ENCODE measurements at places on chromosomes 16 and 17.

GRCh38 chr17:60075981-60076380, 2.7 kb downstream of the HEATR6 start:
- DNase-seq, result no peak

DNA sequence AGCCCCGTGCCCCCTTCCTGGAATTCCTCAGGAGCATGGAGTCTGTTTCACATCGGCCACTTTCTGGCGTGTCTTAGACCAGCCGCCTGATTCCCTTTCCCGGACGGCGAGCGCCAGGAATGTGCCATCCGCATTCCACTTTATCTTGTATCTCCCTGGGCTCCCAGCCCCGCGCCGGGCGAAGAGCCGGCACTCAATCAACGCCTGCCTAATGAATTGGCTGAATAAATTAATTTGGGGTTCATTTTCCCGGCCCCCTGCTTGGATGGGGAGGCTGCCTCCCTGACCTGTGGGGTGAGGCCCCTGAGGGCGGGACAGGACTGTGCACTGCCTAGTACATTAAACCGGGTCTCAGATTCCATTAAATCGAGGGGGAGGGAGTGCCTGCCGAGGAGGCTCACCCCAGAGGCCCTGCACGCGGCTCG, 282.3 kb upstream of the TNRC6C start:
- DNase-seq, result no peak

DNA sequence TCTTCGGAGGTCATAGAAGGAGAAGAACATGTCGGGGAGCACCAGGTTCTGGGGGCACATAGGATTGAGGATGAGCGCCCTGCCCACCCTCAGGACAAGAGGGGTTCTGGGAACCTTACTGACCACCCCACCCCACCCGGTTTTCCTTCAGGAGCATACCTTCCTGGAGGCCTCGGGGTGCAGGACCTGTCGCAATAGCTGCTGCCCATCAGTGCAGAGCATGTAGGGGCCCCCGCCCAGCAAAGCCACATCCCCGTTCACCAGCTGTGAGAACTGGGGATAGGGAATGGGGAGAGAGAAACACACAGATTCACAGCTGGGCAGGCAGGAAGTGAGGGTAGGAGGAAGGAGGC, 2.1 kb downstream of the ESRP2 start:
- no peak for DNase-seq

GRCh38 chr17:83144421-83145357, 65.3 kb downstream of the METRNL start:
- DNase-seq, result no peak

GRCh38 chr17:6075050-6075449, 4.9 kb downstream of the WSCD1 start:
- no peak for DNase-seq

DNA sequence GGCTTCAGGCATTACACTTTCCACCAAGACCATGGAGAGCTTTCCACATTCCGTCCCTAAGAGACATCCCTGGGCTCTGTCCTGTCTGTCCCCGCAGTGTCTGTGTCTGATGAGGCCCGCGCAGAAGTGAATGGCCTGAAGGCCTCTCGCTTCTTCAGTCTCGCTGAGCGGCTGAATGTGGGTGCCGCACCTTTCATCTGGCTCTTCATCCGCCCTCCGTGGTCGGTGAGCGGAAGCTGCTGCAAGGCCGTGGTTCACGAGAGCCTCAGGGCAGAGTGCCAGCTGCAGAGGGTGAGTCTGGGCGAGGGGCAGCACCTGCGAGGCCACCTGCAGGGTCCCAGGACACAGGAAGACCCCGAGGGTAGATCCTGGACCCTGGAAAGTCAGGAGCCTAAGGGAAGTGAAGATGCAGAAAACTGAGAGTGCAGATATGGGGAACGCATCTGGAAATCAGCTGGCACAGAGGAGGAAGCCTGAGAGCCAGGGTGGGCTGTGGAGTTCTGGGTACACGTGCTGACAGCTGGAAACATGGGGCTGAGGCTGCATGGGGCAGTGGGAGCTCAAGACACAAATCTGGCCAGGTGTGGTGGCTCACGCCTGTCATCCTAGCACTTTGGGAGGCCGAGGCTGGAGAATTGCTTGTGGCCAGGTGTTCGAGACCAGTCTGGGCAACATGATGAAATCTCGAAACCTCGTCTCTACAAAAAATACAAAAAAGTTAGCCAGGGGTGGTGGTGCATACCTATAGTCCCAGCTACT, 8.0 kb downstream of the CCNF start:
- DNase-seq, result no peak

DNA sequence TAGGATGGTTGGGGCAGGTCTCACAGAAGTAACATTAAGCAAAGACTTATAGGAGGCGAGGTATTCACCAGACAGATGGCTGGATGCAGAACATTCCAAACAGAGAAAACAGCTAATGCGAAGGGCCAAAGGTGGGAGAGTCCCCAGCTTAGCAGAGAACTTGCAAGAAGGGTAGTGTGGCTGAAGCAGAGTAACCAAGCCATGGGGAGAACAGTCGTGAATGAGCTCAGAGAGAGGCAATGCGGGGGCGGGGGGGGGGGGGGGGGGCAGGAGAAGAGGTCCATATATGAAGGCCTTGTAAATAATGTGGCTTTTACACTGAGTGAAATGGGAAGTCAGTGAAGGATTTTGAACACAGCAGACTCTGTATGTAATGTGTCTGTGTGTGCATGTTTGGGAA, 81.3 kb downstream of the SMG6 start:
- no peak for DNase-seq

- no peak for DNase-seq
Measured at GRCh38 chr17:62995377-62995885, 29.4 kb downstream of the TANC2 start.

DNA sequence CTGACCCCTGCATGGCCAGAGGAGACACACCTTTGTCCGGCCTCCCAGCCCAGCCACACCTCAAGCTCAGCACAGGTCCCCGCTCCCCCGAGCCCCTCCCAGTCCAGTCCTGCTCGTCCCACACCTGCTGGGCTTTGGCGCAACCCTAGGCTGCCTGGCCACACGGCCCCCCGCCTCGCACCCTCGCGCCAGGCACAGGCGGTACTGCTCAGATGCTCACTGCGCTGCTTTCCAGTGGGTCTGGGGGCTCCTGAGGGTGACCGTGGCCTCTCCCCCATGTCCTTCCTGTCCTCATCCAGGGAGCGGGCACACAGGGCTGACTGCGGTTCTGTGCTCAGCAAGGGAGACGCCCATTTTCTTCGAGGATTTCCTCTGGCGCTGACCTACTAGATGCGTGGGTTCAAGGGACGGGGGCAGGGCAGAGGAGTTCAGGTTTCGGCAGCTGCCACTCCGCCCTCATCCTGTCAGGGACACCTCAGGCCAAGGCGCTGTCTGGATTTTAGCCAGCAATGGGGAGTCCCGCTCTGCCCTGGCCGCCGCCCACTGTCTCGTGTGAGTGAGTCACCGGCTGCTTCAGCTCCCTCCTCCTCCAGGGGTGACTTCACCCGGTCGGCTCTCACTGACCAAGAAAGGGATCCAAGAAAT, 118.0 kb upstream of the ZNF469 start:
- no peak for DNase-seq

- no peak for DNase-seq
Measured at GRCh38 chr17:1390432-1391367, 9.3 kb downstream of the YWHAE start.

GRCh38 chr16:86010680-86011141, 111.7 kb downstream of the IRF8 start:
- DNase-seq, result no peak

- DNase-seq, result no peak
Measured at GRCh38 chr17:59149841-59150511, 5.0 kb downstream of the SKA2 start.

GRCh38 chr17:76725580-76726230, 701 bp downstream of the JMJD6 start:
- DNase-seq, result no peak

- no peak for DNase-seq
Measured at GRCh38 chr17:52673791-52674190, 515.3 kb upstream of the CA10 start.

DNA sequence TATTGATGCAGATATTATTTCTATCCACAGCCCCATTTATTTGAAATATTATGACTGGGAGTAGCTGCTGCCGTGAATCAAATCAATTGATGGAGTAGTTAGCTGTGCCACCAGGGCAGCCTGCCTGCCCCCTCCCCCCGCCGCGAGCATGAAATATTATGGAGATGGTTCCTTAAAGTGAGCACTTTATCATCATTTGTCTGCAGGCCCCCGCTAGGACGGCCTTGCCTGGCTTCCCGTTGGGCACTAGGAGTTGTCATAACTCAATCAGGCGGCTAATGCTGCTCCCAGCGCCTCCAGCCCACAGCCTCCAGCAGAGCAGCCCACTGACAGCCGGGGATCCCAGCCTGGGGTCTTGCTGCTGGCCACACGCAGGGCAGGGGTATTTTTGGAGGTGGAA, 173.9 kb downstream of the SALL1 start:
- DNase-seq, result no peak

DNA sequence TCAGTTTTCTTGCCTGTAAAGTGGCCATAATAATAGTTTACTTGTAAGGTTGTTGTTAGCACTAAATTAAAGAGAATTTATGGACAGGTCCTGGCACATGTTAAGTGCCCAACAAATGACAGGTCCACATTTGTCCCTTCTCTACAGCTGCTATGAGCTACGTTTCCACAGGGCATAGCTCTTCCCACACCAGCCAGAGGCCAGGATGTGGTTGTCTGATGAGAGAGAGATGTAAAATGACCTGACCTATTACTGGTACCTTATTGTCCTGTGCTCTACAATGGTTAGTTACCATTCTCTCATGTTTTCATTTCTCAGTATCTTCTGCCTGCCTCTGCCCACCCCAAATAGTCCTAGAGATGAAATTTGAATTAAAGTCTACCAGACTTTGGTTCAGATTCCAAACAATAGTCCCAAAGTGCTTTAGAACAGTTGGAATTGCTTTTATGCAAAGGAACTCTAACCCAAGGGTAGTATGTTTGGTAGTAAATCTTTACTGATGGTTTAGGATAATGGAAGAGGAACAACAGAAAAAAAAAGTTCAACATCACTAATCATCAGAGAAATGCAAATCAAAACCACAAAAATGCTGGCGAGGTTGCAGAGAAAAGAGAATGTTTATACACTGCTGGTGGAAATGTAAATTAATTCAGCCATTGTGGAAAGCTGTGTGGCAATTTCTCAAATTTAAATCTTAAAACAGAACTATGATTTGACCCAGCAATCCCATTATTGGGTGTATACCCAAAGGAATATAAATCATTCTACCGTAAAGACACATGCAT, 57.1 kb upstream of the ANKFN1 start:
- DNase-seq, result no peak

- DNase-seq, result no peak
Measured at GRCh38 chr17:49549311-49549605, 26.4 kb upstream of the NXPH3 start.

GRCh38 chr17:4043862-4044261, 79.6 kb upstream of the ATP2A3 start:
- no peak for DNase-seq

GRCh38 chr16:49419006-49419405, 45.4 kb downstream of the C16orf78 start:
- DNase-seq, result no peak

- no peak for DNase-seq
Measured at GRCh38 chr16:79691007-79691406, 90.5 kb upstream of the MAF start.

- DNase-seq, result no peak
Measured at GRCh38 chr17:57985675-57985974, 2.4 kb downstream of the VEZF1 start.

GRCh38 chr16:79339863-79340262, 260.7 kb downstream of the MAF start:
- no peak for DNase-seq

- DNase-seq, result no peak
Measured at GRCh38 chr16:23365602-23366240, 63.6 kb downstream of the SCNN1B start.

DNA sequence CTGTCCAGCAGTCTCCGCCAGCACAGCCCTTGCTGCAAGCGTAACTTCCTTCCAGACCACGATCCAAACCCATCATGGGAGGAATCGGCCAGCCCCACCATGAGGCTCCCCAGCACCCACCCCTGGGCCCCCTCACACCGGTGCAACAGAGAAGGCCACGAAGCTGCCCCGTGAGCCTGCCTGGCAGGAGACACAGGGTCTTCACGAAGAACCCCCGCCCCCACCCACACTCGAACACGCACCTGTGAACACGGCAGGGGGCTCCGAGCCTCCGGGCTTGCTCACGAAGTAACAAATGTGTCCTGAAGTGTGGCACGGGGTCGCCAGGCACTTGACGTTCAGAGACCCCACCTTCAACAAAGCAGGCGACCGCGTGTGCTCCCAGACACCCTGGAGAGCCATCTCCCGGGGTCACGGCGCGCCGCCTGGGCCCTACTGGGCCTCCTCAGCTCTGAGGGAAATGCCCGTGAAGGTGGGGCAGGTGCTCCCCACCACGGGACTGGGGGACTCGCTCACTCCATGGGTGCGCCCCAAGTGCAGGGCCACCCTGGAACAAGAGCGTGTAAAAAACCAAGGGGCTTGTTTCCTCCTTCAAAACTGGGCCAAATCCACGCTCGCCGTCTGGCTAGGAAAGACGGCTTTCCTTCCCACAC, 7.6 kb downstream of the HAGH start:
- no peak for DNase-seq

GRCh38 chr16:47230296-47230695, 86.6 kb upstream of the NETO2 start:
- no peak for DNase-seq

DNA sequence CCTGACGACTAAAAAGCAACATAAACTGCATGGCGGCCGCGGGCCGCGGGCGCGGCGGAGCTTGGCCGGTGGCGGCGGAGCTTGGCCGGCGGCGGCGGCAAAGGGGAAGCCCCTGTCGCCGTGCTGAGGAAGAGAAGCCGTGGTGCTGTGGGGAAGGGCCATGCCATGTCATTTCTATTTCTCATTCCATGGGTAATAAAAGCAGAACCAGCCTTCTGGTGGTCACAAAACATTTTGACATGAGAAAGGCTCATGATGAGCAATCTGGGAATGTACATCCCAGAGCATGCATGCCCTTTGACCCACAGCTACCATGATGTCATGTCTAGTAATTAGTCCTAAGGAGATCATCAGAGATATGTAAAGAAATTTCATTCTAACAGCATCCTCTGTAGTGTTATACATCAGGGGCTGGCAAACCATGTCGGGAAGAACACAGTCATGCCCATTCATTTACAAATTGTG, 23.9 kb upstream of the HEATR6 start:
- DNase-seq, result no peak

GRCh38 chr17:66689221-66689620, 145.7 kb upstream of the CACNG5 start:
- no peak for DNase-seq

DNA sequence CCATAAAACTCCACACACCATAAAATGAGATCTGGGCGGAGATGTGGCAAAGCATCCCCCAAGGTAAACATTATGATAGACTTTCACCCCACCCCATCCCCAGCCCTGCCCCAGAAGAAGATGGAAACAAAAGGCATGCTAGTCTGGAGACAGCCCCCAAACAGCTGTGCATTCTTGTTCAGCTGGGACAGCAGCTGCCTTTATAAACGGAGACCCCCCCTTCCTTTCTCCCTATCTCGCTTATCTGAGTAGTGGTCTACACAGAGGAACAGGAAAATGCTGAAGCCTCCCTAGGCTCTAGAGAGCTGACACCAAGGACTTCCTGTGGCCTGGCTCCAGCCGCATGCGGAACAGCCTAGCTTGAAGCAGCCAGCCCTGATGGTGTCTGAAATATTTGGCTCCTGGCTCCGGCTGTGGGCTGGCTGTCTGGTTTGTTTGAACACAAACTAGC, 190.3 kb upstream of the ANKFN1 start:
- DNase-seq, result no peak

All from renal cortex interstitium (tissue), 15 donors.